ENCODE measurements at places on chromosomes 3 and 15. TPM values are rescaled to one million over a fixed set of nuclear protein-coding genes. Genes with fewer than 3 reads are reported as not detected.
A peak's percentile ranks its signal among the peaks of the same experiment; 100 is the strongest.

The WDR93 gene
- total RNA-seq, result not detected

DNA sequence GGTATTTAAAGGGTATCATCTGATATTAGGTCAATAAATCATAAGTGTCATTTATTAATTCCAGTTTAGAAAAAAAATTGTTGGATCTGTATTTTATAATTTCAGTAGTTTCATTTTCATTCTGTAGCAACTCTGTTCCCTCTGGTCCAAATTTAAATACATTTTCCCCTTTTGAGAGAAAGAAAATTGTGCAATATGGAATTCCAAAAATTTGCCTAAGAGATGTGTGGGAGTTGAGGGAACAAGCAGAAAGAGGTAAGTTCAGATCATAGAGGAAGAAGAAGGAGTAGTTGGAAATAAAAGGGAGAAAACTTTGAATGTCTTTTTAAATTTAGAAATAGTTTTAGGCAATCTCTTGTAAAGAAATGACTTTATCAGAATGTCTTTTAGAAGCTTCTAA is 48.9 kb upstream of the MME start:
- no peak for DNase-seq

DNA sequence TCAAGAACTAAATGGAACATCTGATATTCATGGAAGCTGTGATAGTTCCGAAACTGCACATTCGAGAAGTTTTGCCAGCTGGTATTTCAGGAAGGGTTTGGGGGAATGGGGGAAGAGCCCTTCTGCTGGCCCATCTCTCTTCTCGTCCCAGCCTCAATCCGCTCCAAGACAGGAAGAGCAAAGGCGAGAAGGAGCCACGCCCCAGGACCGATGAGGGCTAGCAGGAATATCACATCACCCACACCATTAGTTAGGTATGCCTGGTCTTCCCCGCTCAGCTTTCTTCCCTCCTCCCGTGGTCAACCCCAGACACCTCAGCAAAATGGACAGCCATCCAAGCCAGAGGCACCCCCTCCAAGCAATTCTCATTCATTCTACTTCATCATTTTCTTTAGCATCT is 14.9 kb upstream of the PCSK6 start:
- DNase-seq, result no peak

GRCh38 chr15:60651734-60652141 is 172.8 kb upstream of the ICE2 start:
- no peak for DNase-seq

GRCh38 chr3:64031540-64032508 is 8.5 kb upstream of the PSMD6 start:
- DNase-seq, result no peak

The SCN5A gene
- 0.15 TPM for total RNA-seq

- no peak for DNase-seq
Measured at GRCh38 chr15:88637841-88638625, 783 bp upstream of the ISG20 start.

DNA sequence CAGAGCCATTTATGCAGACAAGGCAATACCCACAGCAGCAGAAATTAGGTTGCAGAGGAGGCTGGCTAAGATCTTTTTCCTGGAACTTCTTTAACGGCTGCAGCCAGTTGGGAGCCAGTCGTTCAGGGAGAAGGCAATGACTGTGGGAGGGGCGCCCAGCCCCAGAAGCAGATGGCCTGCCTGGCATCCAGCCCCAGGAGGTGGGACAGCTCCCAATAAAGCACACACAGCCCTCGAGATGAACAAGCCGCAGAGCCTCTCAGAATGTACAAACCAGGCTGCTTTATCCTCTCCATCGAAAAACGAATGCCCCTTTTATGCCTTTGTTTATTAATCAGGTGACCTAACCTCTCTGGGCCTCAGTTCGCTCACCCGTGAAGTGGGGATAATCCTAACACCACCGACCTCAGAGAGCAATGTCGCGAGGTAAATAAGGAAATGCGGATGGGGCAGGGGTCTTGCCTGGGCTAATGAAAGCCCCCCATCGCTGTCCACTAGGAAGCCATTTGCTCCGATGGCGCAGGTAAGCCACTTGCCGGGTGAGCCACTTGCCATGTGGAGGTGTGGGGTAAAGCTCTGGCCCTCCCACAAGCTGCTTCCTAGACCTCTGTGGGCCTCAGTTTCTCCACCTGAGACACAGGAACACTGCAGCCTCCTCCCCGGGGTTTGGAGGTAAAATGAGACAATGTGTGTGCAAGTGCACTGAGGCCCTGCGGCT is 35.8 kb downstream of the MGLL start:
- peak; percentile 90 for DNase-seq

- DNase-seq, result no peak
Measured at GRCh38 chr3:189766416-189766815, 135.2 kb downstream of the TP63 start.

- DNase-seq, result peak; percentile 73
Measured at GRCh38 chr3:127706312-127706711, 33.6 kb downstream of the ABTB1 start.

- DNase-seq, result no peak
Measured at GRCh38 chr15:66707310-66708082, 5.5 kb downstream of the SMAD6 start.

DNA sequence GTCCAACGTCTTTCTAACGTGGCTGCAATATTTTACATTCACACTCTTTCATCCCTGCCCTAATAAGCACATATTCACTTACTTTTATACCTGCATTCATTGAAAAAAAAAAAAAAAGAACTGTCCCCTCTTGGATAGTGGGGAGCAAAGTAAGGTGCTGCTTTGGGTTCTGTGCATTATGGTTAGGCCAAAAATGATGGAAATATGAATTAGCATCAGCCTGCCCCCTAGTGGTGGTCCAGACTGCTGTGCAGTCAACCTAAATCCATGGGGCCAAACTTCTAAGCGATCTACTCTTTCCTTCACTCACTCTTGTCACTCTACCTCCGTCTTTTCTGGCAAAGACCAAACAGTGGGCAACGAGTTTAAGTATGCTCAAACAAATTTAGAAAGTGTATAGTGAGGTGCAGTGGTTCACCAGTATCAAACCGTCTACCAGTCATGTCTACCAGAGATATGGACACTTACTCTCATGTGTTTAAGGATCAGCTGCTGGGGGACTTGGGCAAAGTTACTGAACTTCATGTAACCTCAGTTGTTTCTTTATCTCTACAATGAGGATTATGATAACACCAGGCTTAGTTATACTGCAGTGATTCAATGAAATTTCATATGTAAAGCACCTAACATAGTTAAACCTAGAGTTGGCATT is 61.5 kb upstream of the GRM7 start:
- no peak for DNase-seq

- no peak for DNase-seq
Measured at GRCh38 chr3:116929505-116930222, 220.1 kb downstream of the TUSC7 start.

GRCh38 chr3:110389005-110389404 is 682.6 kb upstream of the NECTIN3 start:
- no peak for DNase-seq

DNA sequence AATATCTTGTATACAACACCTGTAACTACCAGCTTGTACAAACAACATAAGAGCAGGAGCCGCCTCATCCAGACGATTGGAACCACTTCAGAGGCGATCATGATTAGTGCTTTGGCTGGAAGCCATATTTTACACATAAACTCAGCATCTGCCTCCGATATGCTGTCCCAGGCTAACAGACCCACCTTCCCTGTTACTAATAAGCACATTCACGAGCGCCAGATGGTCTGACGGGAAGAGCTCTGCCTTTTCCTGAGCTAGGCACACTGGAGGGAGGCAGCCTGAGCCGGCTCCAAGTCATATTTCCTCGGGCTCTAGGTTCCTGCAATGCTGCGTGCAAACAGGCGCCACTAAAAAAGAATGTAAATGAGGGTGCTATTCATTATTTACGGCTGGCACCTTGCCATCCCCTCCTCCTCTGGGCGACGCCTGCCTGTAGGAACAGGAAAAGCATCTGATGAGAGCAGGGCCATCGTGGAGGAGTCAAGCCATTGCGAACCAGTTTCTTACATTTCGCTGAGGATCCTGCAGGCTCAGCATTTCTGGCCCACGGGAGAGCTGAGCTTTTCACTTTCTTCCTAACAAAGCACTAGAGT is 98.2 kb downstream of the ANXA2 start:
- peak; percentile 82 for DNase-seq

DNA sequence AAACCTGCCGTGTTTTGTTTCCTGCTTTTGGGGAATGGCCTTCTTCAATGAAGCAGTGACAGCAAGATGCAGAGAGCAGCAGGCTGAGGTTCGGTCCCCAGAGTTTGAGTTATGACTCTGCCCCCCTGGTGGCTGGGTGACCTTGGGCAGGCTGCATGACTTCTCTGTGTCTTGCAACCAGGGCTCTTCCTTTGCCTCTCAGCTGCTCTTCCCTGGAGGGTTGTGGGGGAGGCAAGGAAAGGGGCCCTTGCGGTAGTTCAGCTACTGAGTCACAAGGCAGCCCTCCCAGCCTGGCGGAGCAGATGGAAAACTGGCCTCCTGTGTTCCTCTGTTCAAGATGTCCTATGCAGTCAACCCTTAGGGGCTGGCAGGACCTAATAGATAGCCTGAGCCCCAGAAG is 17.1 kb downstream of the CTXND1 start:
- DNase-seq, result no peak

- no peak for DNase-seq
Measured at GRCh38 chr3:123378409-123378915, 70.4 kb downstream of the ADCY5 start.

The LIPH gene
- total RNA-seq, result 10.6 TPM

The ADGRG7 gene
- not detected for total RNA-seq

GRCh38 chr3:39434574-39434973 is 28.1 kb downstream of the RPSA start:
- DNase-seq, result no peak

The ONECUT1 gene
- total RNA-seq, result not detected

- DNase-seq, result no peak
Measured at GRCh38 chr3:121252676-121253075, 293.1 kb downstream of the POLQ start.

- no peak for DNase-seq
Measured at GRCh38 chr3:195170496-195170895, 100.5 kb downstream of the XXYLT1 start.

The OR5K2 gene
- total RNA-seq, result not detected

DNA sequence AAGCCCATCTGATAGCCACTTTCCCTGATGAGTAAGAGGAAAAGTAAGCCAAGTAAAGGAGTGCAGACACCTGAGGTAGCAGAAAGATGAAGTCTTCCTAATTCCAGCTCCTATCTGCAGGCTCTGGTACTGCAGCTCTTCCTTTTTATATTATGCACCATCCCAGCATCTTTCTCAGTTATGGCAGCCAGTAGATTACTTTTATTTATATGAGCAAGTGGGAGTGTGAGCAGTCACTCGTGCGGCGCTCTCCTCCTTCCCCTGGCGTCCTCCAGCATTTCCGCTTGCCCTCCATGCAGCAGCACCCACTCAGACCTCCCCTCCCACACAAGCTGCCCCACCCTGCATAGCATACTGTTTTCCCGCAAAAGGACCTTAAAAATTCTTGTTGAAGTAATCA is 465.9 kb upstream of the DPPA4 start:
- DNase-seq, result no peak

The P3H2 gene
- total RNA-seq, result 29.9 TPM

Measured in suprapubic skin (tissue), 4 donors.